Subcutaneous adipose tissue (tissue), 4 donors: ENCODE measurements at places on chromosomes 6 and 20. TPM values are rescaled to one million over a fixed set of nuclear protein-coding genes. Genes with fewer than 3 reads are reported as not detected.

Gene PBOV1
- total RNA-seq = not detected

Gene CALHM4
- total RNA-seq = not detected

Gene SCRT2
- total RNA-seq = not detected

Gene ABHD16B
- not detected for total RNA-seq

Gene GABRR1
- total RNA-seq = not detected

Gene ANKRD66
- not detected for total RNA-seq

Gene OR2H2
- total RNA-seq = not detected

Gene ZSWIM3
- 2.8 TPM for total RNA-seq

Gene OR2B6
- total RNA-seq = not detected

Gene CDK19
- total RNA-seq = 20.1 TPM

Gene NDUFAF5
- 42.4 TPM for total RNA-seq

Gene FABP7
- not detected for total RNA-seq

Gene MANEA
- total RNA-seq = 14.3 TPM

Gene LAMA2
- total RNA-seq = 325 TPM

Gene ENPP5
- 0.38 TPM for total RNA-seq

Gene PDE7B
- 7.9 TPM for total RNA-seq

Gene MTFR2
- 1.3 TPM for total RNA-seq

Gene LHFPL5
- total RNA-seq = not detected

Gene KCNQ5
- total RNA-seq = not detected

Gene BNIP5
- not detected for total RNA-seq

Gene SCAND1
- total RNA-seq = 86.5 TPM

Gene PTGIS
- 17.0 TPM for total RNA-seq

Gene POM121L2
- total RNA-seq = not detected

Gene EPPIN
- not detected for total RNA-seq

Gene EYA2
- total RNA-seq = 4.7 TPM

Gene CCDC170
- 7.0 TPM for total RNA-seq

Gene PI16
- total RNA-seq = 23.8 TPM

Gene KCNB1
- total RNA-seq = 8.7 TPM

Gene SULF2
- total RNA-seq = 16.5 TPM

Gene FERMT1
- total RNA-seq = not detected

Gene OPRL1
- 2.7 TPM for total RNA-seq

Gene SLC17A2
- not detected for total RNA-seq

Gene CAP2
- 11.5 TPM for total RNA-seq

Gene TTLL9
- not detected for total RNA-seq

Gene EEF1A2
- not detected for total RNA-seq

Gene SYCP2L
- 2.6 TPM for total RNA-seq

Gene SLC22A16
- total RNA-seq = not detected

Gene GGTLC1
- total RNA-seq = not detected

Gene MYCT1
- 8.8 TPM for total RNA-seq
